Left lung (tissue), 14 donors: ENCODE measurements at places on chromosomes 11 and 22. TPM values are rescaled to one million over a fixed set of nuclear protein-coding genes. Genes with fewer than 3 reads are reported as not detected.
A peak's percentile ranks its signal among the peaks of the same experiment; 100 is the strongest.

The ARHGAP20 gene
- 4.4 TPM for total RNA-seq

The KRTAP5-2 gene
- not detected for total RNA-seq

- no peak overlapping the region for H3K4me3 ChIP-seq
- peak overlapping the region; percentile 39 for H3K27ac ChIP-seq
- peak; percentile 84 for DNase-seq
- H3K27me3 ChIP-seq: peaks cover 21% of the 10 kb centered on the region
- H3K36me3 ChIP-seq: no peaks in the 10 kb centered on the region
Measured at GRCh38 chr22:45911601-45912271, 65.2 kb downstream of the WNT7B start.

DNA sequence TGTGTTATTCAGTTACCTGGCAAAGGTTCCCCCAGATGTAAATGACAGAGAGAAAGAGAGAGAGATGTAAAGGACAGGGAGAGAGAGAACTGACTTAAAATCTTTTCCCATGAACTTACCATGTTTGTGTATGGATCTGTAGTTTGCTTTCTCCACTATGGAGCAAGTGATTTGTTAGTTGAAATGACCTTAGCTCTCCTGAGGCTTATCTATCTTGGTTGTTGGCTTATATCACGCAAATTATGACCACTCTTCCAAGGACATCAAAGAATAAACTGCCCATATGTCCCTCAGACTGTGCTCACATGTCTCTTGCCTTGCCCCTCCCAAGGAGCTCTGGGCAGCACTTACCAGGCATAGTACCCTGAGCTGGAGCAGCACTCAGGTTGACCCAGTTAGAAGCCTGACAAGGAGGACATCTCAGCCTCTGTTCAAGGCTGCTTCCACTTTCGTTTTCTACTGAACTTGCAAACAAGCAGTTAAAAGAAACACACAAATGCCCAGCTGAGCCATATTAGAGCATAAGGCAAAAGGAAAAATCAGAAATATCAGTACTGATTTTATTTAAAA is 95.3 kb upstream of the RCN1 start:
- no peaks in the 10 kb centered on the region for H3K4me1 ChIP-seq
- no peaks in the 10 kb centered on the region for H3K36me3 ChIP-seq
- H3K27me3 ChIP-seq: no peaks in the 10 kb centered on the region

GRCh38 chr11:79043726-79044125 is 397.1 kb downstream of the TENM4 start:
- no peaks in the 10 kb centered on the region for H3K36me3 ChIP-seq
- no peak overlapping the region for H3K4me3 ChIP-seq
- H3K27me3 ChIP-seq: peaks cover 7% of the 10 kb centered on the region
- no peaks in the 10 kb centered on the region for H3K4me1 ChIP-seq
- no peak for DNase-seq

DNA sequence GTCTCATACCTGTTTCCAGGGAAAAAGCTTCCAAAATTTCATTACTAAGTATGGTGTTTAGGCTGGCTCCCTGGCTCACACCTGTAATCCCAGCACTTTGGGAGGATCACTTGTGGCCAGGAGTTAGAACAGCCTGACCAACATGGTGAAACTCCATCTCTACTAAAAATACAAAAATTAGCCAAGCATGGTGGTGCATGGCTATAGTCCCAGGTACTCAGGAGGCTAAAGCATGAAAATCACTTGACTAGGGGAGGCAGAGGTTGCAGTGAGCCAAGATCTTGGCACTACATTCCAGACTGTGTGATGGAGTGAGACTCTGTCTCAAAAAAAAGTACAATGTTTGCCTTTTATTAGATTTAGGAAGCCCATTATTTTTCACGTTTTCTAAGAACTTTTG is 331.5 kb upstream of the CCDC90B start:
- no peak overlapping the region for H3K4me3 ChIP-seq
- no peaks in the 10 kb centered on the region for H3K4me1 ChIP-seq
- no peaks in the 10 kb centered on the region for H3K27me3 ChIP-seq
- no peaks in the 10 kb centered on the region for H3K36me3 ChIP-seq
- no peak for DNase-seq

DNA sequence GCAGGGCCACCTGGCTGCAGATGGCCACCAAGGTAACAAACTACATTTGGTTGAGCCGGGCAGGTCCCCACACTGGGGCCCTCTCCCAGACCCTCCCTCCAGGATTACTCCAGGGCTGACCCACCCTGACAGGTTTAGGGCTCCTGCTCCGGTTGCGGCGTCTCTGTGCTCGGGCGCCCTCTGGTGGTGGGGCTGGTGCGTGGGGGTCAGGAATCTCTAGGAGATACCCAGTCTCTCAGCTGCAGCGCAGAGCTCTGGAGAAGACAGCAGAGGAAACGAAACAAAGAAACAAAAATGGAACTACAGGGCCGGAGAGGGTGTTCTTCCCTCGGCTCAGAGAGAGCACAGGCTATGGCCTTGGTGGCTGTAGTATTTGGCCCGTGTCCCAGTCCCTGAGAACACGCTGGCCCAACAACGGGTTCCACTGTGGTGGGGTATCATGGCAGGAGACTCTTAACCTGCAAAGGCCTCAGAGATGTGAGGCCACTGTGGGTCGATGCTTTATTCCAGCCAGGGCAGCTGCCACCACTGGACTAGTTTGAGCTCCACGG is 2.4 kb downstream of the C11orf96 start:
- H3K36me3 ChIP-seq: no peaks in the 10 kb centered on the region
- H3K27me3 ChIP-seq: no peaks in the 10 kb centered on the region
- peak; percentile 61 for DNase-seq
- H3K4me1 ChIP-seq: peaks cover 3% of the 10 kb centered on the region
- H3K4me3 ChIP-seq: peak overlapping the region; percentile 53
- peak overlapping the region; percentile 73 for H3K27ac ChIP-seq

GRCh38 chr11:45071232-45071631 is 75.2 kb upstream of the PRDM11 start:
- H3K4me1 ChIP-seq: no peaks in the 10 kb centered on the region
- DNase-seq: no peak
- no peaks in the 10 kb centered on the region for H3K27me3 ChIP-seq
- no peaks in the 10 kb centered on the region for H3K36me3 ChIP-seq
- H3K27ac ChIP-seq: no peak overlapping the region

DNA sequence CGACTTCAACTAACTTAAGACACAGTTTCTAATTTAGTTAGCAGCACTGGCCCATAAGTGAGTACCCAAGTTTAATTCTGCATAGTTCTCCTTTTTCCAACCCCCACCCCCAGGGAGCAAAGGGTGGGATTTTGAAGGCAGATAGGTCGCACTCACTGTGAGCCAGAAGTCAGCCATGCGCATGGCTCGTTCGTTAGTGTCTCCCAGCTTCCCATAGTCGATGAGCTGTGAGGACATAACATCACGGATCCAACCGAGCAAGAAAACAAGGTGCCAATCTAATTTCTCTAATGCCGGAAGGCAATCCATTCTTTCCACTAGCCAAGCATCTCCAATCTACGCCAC is 577 bp downstream of the MRPL17 start:
- peak overlapping the region; percentile 90 for H3K27ac ChIP-seq
- H3K4me1 ChIP-seq: peaks cover 28% of the 10 kb centered on the region
- H3K27me3 ChIP-seq: no peaks in the 10 kb centered on the region
- DNase-seq: no peak
- H3K4me3 ChIP-seq: peak overlapping the region; percentile 87

DNA sequence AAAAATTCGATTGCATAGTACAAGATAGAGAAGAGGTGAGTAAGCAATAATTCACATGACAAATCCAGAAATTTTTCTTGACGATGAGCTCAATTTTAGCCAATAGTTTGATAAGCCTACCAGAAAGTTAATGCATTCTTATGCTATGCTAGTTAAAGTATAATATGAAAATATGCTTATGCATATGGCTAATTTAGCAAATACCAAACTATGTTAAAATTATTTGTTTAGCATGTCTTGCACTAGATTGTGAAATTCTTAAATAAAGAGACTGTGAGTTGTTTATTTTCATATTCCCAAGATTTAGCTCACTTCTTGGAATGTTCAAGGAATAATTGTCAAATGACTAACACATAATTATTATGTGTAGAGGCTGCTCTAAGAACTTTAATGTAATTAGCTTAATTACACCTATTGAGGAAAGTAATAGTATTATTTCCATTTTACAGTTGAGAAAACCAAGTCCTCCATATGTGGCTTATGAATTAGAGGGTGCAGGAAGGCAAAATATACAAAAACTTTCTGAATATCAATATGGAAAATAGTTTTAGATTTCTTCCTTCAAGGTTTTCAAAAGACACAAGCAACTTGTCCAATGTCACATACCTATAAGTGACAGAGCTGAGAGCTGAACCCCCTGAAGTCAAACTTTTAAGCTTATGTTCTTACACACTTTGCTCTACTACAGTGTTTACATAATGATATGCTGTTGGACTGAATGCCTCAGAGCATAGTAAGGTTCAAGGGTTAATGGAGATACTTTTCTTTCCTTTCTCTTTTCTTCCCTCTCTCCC is 45.9 kb upstream of the ARHGAP20 start:
- no peak overlapping the region for H3K27ac ChIP-seq
- H3K4me3 ChIP-seq: no peak overlapping the region
- H3K4me1 ChIP-seq: peaks cover 3% of the 10 kb centered on the region
- no peaks in the 10 kb centered on the region for H3K36me3 ChIP-seq

DNA sequence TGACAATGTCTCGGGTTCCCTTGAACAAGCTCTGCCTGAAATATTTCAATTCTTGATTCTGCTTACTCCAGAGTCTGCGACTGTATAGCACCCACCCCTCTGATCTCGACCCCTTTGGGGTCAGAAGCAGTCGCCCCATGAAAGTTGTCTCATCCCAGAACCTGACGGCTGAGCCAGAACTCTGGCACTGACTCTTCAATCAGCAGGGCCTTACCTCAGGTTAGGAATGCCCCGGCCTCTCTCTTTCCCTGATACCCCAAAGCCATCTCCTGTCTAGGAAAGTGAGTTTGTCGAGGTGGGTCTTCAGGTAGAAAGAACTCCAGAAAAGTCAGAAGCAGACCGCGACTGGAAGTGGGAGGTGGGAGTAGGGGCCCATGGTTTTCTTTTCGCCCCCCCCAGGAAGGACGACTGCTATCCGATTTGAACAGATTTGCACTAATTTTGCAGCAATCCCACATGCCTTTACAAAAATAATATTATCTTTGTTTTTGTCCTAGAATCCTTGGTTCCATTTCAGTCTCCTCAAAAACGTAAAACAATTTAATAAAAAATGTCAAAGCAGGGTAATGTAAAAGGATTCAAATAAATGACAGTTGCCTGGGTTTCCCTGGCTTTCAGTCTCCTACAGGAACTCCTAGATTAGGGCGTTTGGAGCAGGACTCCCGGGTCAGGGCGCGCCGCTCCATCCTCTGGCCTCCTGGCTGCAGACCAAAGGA is 898 bp upstream of the ROBO3 start:
- no peak overlapping the region for H3K27ac ChIP-seq
- DNase-seq: no peak
- no peaks in the 10 kb centered on the region for H3K36me3 ChIP-seq
- H3K4me1 ChIP-seq: peaks cover 49% of the 10 kb centered on the region

DNA sequence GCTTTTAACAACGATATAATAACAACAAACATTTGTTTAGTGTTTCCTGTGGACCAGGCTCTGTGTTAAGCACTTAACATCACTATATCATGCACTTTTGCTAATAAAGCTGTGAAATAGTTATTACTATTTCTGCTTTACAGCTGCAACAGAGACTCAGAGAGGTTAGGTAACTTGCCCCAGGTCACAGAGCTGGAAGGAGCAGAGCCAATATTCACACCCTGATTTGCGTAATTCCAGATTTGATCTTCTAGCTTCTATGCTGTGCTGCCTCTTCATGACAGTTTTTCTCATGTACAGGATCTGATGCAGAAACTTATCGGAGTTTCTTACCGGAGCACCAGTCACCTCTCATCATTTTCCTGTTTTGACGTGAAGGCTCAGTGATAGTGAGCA is 33.6 kb upstream of the EHF start:
- no peak overlapping the region for H3K27ac ChIP-seq
- H3K36me3 ChIP-seq: no peaks in the 10 kb centered on the region
- H3K27me3 ChIP-seq: no peaks in the 10 kb centered on the region
- no peak overlapping the region for H3K4me3 ChIP-seq
- no peak for DNase-seq

GRCh38 chr22:46803031-46803880 is 40.8 kb downstream of the TBC1D22A start:
- no peaks in the 10 kb centered on the region for H3K27me3 ChIP-seq
- DNase-seq: peak; percentile 52
- no peak overlapping the region for H3K4me3 ChIP-seq
- peaks cover 58% of the 10 kb centered on the region for H3K36me3 ChIP-seq
- H3K4me1 ChIP-seq: peaks cover 18% of the 10 kb centered on the region

GRCh38 chr11:125504580-125504979 is 8.5 kb upstream of the FEZ1 start:
- no peaks in the 10 kb centered on the region for H3K36me3 ChIP-seq
- no peaks in the 10 kb centered on the region for H3K4me1 ChIP-seq
- no peak for DNase-seq
- H3K27ac ChIP-seq: no peak overlapping the region
- H3K27me3 ChIP-seq: no peaks in the 10 kb centered on the region

- H3K4me1 ChIP-seq: peaks cover 36% of the 10 kb centered on the region
- no peak overlapping the region for H3K4me3 ChIP-seq
- no peaks in the 10 kb centered on the region for H3K27me3 ChIP-seq
- no peaks in the 10 kb centered on the region for H3K36me3 ChIP-seq
- no peak overlapping the region for H3K27ac ChIP-seq
- no peak for DNase-seq
Measured at GRCh38 chr22:38221908-38222796, 20.4 kb downstream of the MAFF start.

- no peaks in the 10 kb centered on the region for H3K27me3 ChIP-seq
- no peak for DNase-seq
- H3K36me3 ChIP-seq: no peaks in the 10 kb centered on the region
- no peaks in the 10 kb centered on the region for H3K4me1 ChIP-seq
- no peak overlapping the region for H3K4me3 ChIP-seq
- no peak overlapping the region for H3K27ac ChIP-seq
Measured at GRCh38 chr11:26134053-26134452, 197.9 kb upstream of the ANO3 start.

DNA sequence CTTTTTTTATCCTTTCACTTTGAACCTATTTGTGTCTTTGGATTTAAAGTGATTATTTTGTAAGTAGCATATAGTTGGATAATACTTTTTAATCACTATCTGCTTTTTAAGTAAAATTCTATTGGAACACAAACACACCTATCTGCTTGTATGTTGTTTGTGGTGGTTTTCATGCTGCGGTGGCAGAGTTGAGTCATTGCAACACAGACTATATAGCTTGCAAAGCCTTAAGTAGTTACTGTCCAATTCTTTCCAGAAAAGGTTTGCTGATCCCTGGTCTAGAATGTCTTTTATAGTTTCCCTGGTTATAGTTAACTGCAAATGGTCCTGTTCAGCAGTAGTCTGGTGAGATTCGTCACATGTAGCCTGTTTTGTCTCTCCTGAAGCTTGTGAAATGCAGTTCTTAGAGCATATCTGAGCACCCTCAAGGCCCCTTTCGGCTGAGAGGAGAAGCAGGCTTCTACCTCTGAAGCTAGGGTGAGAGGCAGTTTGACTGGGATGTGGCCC is 21.5 kb downstream of the SHANK3 start:
- H3K4me3 ChIP-seq: no peak overlapping the region
- no peak for DNase-seq
- H3K27ac ChIP-seq: no peak overlapping the region
- no peaks in the 10 kb centered on the region for H3K36me3 ChIP-seq
